AG04449 (cell line): ENCODE measurements at places on chromosomes 7 and 10.

- DNase-seq: no peak
Measured at GRCh38 chr10:129521161-129522025, 54.4 kb downstream of the MGMT start.

GRCh38 chr7:107856806-107857540 is 34.0 kb upstream of the DLD start:
- DNase-seq: no peak

- DNase-seq: no peak
Measured at GRCh38 chr7:135800560-135800959, 51.9 kb upstream of the FAM180A start.

GRCh38 chr7:97576043-97576442 is 155.8 kb upstream of the TAC1 start:
- no peak for DNase-seq

- no peak for DNase-seq
Measured at GRCh38 chr7:80640846-80641245, 2.4 kb downstream of the CD36 start.

DNA sequence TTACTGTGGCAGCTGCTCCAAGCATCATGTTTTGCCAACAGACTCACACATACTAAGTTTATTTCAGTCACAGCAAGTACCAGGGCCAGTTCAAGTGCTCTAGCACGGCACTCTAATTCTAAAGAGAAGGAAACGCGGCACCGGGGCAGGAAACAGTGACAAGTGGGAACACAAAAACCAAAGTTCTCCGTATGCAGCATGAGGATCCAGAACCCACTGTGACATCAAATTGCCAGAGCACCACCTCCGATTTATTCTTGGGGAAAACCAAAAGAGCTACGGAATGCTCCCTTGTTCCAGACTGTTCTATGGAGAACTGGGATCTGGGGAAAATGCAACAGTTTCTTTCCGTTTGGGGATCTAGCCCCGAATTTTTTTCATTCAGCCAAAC is 448 bp upstream of the PTER start:
- DNase-seq: no peak

DNA sequence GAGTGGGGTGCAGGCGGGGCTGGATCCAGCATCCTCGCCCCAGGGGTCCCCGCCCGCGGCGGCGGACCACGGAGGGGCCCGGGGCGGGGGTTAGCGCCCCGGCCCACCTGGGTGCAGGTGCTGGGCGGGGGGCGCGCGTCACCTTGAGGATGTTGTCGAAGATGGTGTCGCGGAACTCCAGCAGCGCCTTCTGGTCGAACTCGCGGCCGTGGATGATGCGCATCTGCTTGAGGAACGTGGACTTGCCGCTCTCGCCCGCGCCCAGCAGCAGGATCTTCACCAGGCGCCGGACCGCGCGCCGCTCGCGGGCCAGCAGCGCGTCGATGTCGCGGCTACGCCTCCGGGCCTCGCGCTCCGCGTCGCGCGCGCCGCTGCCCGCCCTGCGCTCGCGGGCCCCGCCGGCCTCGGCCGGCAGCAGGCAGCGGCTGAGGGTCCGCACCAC is 376 bp downstream of the GNA12 start:
- no peak for DNase-seq

GRCh38 chr7:157016024-157016351 is 5.5 kb upstream of the MNX1 start:
- DNase-seq: no peak

DNA sequence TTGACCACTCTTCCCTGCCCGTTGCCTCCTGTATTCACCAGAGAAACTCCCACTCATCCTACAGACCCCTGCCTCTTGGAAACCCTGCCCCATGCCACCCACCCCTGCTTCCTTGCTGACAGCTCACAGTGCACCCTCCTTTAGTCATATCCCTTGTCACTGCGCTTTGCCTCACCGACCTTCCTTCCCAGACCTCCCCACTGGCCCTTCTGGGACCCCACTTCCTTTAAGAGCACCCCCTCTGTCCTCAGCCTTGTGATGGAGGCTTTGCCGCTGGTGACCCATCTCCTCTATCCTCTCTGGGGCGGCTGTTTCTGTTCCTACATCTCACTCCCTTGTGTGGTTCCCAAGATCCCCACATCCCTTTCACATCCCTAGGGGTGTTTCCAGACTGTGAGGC is 92.8 kb upstream of the ZMIZ1 start:
- DNase-seq: no peak

GRCh38 chr7:81064426-81064825 is 145.6 kb upstream of the SEMA3C start:
- DNase-seq: no peak

GRCh38 chr7:86453454-86453853 is 190.3 kb upstream of the GRM3 start:
- DNase-seq: no peak

- peak; percentile 23 for DNase-seq
Measured at GRCh38 chr7:133975130-133975529, 152.0 kb upstream of the LRGUK start.

- no peak for DNase-seq
Measured at GRCh38 chr10:76007667-76008181, 576.3 kb downstream of the LRMDA start.

DNA sequence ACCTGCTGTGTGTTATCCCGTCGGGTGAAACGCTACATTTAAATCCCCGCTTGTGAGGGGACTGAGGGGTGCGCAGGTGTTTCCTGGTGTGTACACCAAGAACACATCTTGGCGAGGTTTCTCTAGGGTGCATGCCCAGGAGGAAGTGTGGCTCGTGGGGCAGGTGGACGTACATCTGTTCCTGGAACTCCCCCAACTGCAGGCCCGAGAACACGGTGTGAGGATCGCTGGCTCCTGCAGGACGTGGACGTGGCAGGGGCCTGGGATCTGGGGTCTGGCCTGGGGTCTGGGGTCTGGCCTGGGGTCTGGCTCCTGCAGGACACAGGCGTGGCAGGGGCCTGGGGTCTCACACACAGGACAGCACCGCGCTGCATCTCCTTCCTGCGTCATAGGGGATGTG is 10.1 kb downstream of the KNDC1 start:
- no peak for DNase-seq

DNA sequence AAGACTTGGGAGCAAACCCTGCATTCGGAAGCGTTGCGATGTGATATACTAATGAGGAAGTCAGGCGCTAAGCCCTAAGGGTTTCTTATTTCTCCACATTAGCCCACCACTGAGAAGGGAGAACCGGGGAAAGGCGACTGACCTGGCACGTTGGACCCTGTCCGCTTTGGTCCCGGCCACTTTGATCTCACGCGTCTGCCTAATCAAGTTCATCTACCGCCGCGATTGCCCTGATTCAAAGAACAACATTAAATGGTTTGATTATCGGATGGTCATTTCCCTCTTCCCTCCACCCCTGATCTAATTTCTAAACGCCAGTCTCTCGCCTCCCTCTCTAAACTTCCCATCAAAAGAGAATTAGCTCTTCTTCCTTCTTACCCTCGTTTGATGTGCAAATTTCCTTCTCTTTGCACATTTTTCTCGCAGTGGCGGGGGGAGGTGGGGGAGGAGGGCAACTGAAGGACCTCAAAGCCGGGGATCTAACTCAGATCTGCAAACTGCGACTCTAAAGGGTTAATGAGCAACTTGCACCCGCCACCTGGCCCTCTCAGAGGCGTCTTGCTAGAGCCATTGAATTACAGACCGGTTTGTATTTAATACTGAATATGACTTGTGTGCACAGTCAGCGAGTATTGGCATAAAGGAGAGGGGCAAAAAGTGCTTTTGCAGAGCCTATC is 687 bp upstream of the DKK1 start:
- no peak for DNase-seq

- DNase-seq: no peak
Measured at GRCh38 chr7:27946351-27946750, 206.4 kb downstream of the TAX1BP1 start.

DNA sequence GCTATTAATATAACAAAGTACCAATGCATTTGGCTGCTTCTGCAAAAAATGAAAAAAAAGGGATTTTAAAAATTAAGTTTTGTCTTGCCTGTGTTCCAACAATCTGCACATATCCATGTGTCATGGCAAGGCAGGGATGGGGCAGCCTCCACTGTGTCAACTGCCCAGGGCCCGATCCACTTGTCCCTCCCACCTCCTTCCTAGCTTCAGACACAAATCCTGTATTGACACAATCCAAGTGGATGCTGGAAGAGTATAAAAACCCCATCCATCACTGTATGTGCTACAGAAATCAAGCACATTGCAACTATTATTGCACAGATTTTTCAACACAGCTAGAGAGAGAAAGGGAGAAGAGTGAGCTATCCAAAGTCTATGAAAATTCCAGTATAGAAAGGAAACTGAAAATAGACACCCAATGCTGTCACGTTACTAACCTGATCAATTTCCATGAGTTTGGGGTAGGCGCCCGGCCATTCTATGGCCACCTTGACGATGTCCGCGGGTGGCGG is 106.4 kb downstream of the ELMO1 start:
- DNase-seq: no peak

GRCh38 chr7:96962221-96962885 is 43.0 kb upstream of the DLX6 start:
- no peak for DNase-seq

GRCh38 chr10:571166-571565 is 118.3 kb downstream of the DIP2C start:
- DNase-seq: no peak

GRCh38 chr10:70679498-70679897 is 7.2 kb downstream of the ADAMTS14 start:
- DNase-seq: peak; percentile 66

DNA sequence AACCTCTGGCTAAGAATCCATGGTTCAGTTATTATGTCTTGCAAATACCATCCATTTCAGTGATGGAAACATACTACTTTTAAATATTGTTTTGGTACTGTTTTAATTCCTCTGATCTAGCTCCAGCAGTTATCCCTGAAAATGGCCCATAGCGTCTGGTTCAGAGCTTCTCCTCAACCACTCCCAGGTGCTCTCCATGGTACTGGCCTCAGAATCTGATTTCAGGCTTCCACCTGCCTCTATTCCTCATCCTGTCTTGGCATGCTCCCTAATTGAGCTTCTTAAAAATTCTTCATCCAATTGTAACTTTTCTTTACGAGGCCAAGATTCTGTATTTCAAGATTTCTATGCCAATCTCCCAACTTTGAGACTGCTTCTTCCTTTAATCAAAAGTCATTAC is 236.3 kb downstream of the HTR7 start:
- no peak for DNase-seq

DNA sequence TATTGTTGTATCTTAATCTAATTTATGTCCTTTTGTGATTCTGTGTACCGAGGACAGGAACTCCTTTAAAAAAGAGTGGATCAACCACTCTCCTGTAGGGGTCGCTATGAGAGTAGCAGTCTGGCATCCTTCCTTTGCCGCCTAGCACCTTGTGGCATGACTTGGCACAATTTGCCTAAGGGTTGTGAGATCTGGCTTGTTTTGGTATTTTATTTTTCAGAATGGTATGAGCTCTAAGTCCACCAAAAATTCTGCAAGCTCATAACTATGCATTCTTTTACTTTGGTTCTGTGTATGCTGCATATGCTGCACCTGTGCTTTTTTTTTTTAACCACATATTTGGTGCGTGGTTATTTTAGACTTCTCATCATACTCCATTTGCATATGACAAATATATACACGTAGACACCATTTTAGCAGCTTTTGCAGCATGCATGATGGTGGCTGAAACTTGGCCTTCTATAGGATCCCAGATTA is 112.8 kb downstream of the CDK14 start:
- no peak for DNase-seq

GRCh38 chr7:139023076-139023475 is 12.8 kb downstream of the ZC3HAV1L start:
- no peak for DNase-seq

DNA sequence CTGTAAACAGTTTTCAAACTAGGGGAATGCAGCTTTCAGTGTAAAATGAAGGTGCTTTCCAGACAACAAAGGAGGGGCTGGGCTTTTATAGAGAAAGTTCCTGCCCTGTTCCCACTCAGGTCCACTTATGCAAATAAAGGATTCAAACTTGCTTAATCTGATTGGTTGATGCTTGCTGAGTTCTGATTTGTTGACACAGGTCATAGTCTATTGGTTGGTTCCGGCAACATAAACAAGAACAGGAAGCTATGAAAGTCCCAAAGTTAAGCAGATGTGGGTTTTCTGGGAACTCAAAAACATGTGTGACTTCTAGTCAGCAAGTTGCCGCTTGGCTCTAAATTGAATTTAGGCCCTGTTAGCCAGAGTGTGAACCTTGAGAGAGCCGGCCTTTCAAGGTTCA is 194.2 kb upstream of the SVIL start:
- no peak for DNase-seq

DNA sequence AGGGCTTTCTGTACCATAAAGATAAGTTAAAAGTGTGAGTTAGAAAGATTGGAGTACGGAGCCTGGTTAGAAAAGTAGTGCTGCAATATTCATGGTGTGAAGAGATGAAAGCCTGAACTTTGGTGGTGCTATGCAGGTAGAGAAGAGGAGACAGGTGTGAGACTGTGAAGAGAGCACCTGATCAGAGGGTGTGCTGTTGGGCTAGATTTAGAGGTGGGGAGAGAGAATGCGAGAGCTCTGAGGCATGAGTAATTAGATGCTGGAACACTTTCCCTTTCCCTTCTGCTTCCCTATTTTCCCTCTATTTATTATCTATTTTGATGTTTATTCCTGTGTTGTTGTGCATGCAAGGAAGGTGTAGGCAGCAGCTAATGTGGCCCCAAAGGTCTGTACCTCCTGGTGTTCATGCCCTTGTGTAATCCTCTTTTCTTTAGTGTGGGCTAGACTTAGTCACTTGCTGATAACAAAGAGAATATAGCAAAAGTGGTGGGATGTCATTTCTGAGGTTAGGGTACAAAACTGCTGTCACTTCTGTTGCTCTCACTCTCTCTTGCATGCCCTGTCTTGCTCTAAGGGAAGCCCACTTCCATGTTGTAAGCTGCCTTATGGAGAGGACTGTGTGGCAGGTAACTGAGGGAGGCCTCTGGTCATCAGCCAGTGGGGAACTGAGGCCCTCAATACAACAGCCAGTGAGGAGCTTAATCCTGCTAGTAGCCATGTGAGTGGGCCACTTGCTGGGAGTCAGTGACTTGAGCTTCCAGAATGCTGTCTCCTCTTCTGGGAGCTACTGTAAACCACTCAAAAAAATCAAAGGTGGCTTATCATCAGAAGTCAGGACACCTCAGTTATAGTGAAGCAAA is 2.6 kb upstream of the ATXN7L1 start:
- DNase-seq: no peak

GRCh38 chr7:490461-491291 is 29.0 kb downstream of the PDGFA start:
- DNase-seq: no peak

GRCh38 chr10:17787087-17787961 is 21.8 kb upstream of the MRC1 start:
- DNase-seq: peak; percentile 91

- DNase-seq: no peak
Measured at GRCh38 chr10:48238826-48239520, 35.5 kb downstream of the FRMPD2 start.

- no peak for DNase-seq
Measured at GRCh38 chr10:131436458-131436857, 124.9 kb upstream of the TCERG1L start.

GRCh38 chr10:10054466-10054865 is 963.2 kb upstream of the CELF2 start:
- DNase-seq: no peak

DNA sequence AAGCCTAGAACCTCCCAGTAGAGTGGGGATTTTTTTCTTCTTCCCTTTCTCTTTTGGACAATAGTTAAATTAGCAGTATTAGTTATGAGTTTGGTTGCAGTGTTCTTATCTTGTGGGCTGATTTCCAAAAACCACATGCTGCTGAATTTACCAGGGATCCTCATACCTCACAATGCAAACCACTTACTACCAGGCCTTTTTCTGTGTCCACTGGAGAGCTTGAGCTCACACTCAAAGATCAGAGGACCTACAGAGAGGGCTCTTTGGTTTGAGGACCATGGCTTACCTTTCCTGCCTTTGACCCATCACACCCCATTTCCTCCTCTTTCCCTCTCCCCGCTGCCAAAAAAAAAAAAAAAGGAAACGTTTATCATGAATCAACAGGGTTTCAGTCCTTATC is 5.4 kb downstream of the OPN1SW start:
- no peak for DNase-seq
